ENCODE measurements at places on chromosomes 7 and 10. TPM values are rescaled to one million over a fixed set of nuclear protein-coding genes. Genes with fewer than 3 reads are reported as not detected.

Gene DDC
- total RNA-seq = not detected

Gene DNAJC12
- total RNA-seq = not detected

Gene HYAL4
- not detected for total RNA-seq

- H3K4me1 ChIP-seq = no peaks in the 10 kb centered on the region
- peaks cover 3% of the 10 kb centered on the region for H3K27me3 ChIP-seq
- no peak overlapping the region for H3K27ac ChIP-seq
- H3K36me3 ChIP-seq = no peaks in the 10 kb centered on the region
- H3K4me3 ChIP-seq = no peak overlapping the region
Observed at GRCh38 chr10:17289763-17290162, 61.7 kb downstream of the VIM start.

- DNase-seq = no peak
- H3K4me3 ChIP-seq = no peak overlapping the region
- no peaks in the 10 kb centered on the region for H3K27me3 ChIP-seq
- H3K36me3 ChIP-seq = no peaks in the 10 kb centered on the region
Observed at GRCh38 chr7:16786257-16786656, 18.5 kb downstream of the AGR2 start.

DNA sequence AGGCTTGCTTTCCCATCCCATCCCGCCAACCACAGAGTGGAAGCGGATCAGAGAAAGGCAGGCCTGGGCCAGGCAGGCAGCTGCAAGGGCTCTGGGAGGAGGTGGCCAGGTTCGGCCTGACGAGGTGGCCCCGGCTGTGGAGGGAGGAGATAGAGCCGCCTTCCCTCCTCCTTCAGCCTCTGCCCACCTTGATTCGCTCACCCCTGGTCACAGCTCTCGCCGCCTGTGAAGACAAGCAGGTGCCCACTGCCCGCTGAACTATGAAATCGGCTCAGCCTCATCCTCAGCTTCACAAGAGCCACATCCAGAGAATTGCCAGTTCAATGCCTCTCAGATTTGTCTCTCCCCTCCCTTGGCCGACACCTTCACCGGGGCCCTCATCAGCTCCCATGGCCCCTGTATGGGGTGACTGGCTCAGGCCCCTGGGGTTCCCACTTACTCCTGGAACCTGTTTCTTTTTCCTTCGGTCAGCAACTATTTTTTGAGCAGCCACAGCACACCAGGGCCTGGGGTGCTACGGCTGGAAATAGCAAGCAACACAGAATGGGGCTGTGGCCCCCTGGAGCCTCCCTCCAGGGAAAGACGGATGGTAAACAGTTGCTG lies 80.0 kb upstream of the CHST15 start:
- no peaks in the 10 kb centered on the region for H3K36me3 ChIP-seq
- no peaks in the 10 kb centered on the region for H3K4me1 ChIP-seq
- DNase-seq = no peak
- H3K27me3 ChIP-seq = no peaks in the 10 kb centered on the region
- H3K27ac ChIP-seq = no peak overlapping the region

DNA sequence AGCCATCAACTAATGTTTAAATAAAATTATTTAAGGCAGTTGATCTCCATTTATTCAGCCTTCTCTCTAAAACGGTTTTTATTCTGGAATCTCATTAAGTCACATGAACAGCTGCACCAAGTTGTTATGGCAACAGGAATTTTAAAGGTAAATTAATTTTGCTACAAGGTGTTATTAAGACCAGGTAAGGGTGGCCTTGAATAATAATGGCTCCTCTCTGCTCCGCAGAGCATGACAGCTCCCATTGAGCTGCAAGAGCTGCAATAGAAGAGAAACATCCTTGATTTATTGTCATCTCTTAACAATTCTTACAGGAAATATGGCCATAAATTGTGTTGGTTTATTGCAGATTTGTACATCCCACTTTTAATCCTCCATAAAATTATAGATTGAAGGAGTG lies 165.8 kb downstream of the KLF6 start:
- no peaks in the 10 kb centered on the region for H3K27me3 ChIP-seq
- DNase-seq = no peak
- no peaks in the 10 kb centered on the region for H3K36me3 ChIP-seq
- no peak overlapping the region for H3K27ac ChIP-seq
- no peak overlapping the region for H3K4me3 ChIP-seq

Data from CD4-positive, alpha-beta memory T cell (primary cell).